ENCODE measurements at places on chromosomes 12 and 14.

DNA sequence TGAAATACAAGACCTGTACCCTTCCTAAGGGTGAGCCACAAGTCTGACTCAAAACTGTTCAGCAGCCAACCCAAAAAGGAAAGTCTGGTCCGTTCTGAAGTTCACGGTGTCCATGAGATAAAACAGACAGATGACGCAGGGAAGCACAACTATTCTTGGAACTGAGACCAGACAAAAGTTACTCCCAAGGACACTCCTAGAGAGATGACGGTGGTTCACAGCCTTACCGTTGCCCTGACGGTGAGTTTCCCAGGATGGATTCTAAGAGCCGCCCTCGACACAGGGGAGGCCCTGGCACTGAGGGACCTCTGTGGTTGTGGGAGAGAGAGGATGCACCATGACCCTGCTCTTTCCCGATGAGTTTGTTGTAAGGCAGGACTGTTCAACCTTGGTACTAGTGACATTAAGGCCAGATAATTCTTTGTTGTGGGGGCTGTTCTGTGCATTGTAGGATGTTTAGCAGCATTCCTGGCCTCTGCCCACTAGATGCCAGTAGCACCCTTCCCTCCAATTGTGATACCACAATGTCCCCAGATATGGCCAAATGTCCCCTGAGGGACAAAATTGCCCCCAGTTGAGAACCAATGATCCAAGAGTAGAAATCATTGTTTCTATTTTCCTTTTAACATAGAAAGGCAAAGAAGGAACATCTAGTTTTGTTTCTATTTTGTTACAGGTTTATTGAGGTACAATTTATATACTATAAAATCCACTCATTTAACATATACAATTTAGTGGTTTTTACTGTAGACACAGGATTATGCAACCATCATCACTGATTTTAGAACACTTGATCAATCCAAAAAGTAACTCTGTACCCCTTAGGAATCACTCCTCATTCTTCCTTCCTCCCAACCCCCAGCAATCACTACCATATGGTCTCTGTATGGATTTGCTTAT, 23.0 kb downstream of the OR10P1 start:
- DNase-seq, result no peak

DNA sequence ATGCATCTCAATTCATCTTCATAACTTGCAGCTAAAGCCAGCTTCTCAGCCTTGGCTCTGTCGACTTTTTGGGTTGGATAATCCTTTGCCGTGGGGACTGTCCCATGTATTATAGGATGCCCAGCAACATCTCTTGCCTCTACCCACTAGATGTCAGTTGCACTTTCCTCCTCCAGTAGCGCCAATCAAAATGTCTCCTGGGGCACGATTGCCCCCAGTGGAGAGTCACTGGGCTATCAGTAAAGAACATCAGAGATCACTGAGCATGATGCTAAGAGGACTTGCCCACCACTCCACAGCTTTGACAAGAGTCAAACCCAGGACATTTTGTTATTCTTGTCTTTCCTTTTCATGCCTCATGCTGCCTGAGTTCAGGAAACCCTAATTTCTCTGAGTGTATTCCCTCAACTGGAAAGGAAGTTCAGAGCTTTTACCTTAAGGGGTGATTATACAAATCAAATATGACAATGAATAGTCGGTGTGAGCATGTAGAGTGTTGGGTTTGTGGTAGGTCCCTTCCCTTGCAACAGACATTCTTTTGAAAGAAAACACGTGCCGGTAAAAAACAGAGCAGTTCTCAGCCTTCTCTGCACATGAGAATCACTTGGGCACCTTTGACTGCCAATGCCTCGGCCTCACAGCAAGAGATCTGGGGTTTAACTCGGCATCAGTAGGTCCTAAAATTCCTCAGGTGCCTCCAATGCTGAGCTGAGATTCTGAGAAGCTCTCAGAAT, 980.6 kb downstream of the VRK1 start:
- no peak for DNase-seq

- peak; percentile 27 for DNase-seq
Measured at GRCh38 chr12:57549909-57550640, at the start of gene KIF5A. KIF5A (plus strand) TSS chr12:57550044; CDS start chr12:57550272, 228 bp downstream.

GRCh38 chr12:66403746-66404145, 101.5 kb downstream of the HELB start:
- DNase-seq, result peak; percentile 24

DNA sequence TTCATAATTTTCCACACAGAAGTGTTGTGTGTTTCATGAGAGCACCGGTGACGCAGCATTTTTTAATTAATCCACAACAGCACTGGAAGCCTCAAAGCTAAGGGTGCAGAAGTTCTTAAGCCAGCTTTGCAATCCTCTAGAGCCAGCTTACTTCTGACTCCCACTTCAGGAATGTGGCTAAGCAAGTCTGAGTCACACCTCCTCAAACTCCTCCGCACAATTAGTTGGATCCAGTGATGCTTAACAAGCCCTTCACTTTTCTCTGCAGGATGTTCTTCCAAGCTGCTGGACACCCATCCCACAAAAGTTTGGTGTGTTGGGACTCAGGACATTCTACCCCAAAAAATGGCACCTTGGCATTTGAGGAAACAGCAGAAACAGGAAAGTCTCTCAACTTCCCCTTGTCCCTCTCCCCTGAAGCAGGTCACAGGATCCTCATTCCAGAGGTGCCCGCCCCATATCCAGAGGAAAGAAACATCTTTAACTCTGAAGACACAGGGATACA, 210.0 kb downstream of the PPM1H start:
- no peak for DNase-seq

DNA sequence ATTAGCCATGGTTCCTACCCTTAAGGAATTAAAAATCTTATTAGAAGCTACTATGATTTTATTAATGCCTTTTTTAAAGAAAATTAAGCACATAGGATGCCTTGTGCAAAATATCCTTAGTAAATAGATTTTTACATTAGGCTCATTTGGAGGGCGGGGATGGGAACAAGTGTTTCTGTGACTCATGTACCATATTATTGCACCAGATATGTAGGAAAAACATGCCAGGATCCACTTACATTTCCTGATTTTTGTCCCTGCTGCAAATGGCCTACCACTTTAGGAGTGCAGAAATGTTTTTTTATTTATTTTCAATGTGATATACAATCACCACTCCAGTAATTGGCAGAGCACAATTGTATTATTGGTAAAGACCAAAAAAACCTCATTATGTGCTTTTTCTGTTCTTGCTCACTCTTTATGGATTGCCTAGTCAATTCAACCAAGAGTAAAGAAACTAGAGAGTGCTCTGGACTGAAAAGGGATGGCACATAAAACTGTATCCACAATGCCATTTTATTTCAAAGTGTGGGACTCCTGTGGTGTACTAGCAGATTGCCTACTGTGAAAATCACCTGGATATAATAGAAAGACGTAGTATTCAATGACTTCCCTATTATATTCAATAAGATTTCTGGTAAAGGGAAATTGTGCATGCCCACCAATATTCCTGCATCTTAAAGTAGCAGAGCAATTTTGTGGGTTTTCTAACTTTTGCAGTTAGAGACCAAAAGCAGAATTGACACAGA, 86.9 kb downstream of the ANO6 start:
- DNase-seq, result no peak

DNA sequence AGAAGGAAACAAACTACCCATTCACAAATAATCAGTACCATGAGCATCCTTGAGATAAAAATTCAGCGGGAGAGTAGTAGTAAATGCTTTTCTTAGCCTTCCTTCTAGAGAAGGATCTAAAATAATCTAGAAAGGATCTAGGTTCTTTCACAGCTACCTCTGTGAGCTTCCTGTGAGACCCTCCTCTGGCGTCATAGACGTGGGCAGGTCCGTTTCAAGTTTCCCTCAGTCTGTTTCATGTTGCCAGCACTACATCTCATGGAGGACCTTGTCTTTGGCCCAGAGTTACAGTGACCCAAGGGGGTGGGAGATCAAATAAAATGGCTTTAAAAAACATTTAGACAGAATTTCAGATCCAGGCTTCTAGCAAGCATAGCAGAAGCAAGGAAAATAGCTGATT, 13.6 kb downstream of the DAAM1 start:
- no peak for DNase-seq

DNA sequence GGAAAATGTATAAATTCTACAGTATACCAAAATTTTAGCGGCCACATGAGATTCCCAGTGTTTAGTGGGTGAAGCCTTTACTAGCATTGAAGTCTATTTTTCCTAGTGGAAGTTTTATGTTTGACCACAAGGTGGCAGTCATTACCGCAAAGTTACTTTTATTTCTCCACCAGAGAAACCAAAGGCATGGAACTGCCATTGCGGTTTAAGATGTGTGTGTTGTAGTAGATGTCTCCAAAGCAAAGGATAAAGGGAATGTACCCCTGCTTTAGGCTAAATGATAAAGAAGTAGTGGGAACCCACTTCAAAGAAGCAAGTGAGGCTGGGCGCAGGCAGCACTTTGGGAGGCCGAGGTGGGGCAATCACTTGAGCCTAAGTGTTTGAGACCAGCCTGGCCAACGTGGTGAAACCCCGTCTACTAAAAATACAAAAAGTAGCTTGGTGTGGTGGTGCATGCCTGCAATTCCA, 140.5 kb downstream of the PRKCH start:
- DNase-seq, result peak; percentile 47

GRCh38 chr14:54815016-54815415, 87.6 kb downstream of the GCH1 start:
- DNase-seq, result no peak

- no peak for DNase-seq
Measured at GRCh38 chr12:76275511-76276093, 72.6 kb downstream of the BBS10 start.

Measured in NCI-H1092 (cell line).